CD4-positive, alpha-beta T cell treated with Interleukin-17A for 1 hour (primary cell): ENCODE measurements at places on chromosomes 12 and 14.

GRCh38 chr12:96061323-96061722, 25.9 kb upstream of the LTA4H start:
- no peak for DNase-seq

GRCh38 chr14:52348279-52348678, 34.2 kb downstream of the PTGER2 start:
- no peak for DNase-seq

DNA sequence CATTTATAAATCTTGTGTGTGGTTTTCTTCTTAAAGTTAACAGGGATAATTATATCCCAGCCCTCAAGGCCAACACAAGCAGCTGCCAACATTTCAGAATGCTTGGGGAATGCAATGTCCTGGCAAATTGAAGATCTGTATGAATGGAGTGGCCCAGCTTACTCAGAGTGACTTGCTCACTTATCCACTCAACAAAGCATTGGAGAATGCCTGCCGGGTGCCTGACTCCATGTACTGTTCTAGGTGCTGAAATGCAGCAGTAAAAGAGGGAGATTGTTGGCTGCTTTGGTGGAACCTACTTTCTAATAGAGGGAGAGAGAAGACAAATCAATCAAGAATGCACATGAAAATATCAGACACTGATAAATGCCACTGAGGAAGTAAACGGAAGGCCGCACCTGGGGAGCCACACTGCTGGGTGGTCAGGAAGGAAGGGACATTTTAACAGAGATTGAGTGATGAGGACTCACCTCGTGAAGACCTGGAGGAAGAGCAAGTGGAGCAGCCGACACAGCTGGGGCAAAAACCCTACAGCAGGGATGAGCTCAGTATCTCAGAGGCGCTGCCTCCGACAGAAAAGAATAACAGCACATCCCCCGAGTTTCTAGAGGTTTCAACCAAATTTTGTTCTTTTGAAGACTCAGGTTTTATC, 61.2 kb upstream of the VASH1 start:
- no peak for DNase-seq

- no peak for DNase-seq
These were observed 64.8 kb downstream of the GNS start for GRCh38 chr12:64694130-64695040.

GRCh38 chr12:47828976-47829482, 9.3 kb upstream of the HDAC7 start:
- DNase-seq: no peak

GRCh38 chr14:77059276-77059915, 30.9 kb upstream of the IRF2BPL start:
- DNase-seq: peak; percentile 47

GRCh38 chr12:92973614-92974013, 44.5 kb upstream of the EEA1 start:
- DNase-seq: no peak

- DNase-seq: peak; percentile 37
These were observed 5.9 kb downstream of the SEC23A start for GRCh38 chr14:39097159-39097558.

GRCh38 chr14:87810711-87811110, 182.3 kb downstream of the GALC start:
- no peak for DNase-seq

GRCh38 chr14:27371209-27371608, 773.4 kb upstream of the NOVA1 start:
- no peak for DNase-seq

DNA sequence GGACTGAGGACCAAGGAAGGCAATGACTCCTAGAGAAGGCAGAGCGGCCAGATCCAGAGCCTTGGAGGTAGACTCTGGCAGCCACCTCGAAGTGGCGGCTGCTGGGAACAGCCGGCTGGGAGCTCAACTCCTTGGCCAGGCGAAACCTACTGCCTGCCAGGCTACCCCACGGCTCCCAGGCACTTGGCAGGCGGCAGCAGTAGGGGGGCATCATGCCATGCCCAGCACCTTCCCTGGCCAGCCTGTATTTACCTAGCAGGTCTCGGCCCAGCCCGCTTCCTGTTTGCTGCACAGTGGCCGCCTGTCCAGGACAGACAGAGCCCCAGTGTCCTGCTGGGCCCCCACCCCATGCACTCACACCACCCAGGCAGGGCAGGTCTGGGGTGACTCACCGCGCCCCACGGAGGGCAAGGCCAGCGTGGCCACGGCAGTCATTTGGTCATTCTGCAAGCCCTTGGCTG, 10.2 kb downstream of the TRPV4 start:
- DNase-seq: no peak

GRCh38 chr12:24069532-24070395, 120.3 kb upstream of the SOX5 start:
- DNase-seq: no peak

GRCh38 chr12:12716151-12716792, 896 bp upstream of the CDKN1B start:
- DNase-seq: peak; percentile 49

DNA sequence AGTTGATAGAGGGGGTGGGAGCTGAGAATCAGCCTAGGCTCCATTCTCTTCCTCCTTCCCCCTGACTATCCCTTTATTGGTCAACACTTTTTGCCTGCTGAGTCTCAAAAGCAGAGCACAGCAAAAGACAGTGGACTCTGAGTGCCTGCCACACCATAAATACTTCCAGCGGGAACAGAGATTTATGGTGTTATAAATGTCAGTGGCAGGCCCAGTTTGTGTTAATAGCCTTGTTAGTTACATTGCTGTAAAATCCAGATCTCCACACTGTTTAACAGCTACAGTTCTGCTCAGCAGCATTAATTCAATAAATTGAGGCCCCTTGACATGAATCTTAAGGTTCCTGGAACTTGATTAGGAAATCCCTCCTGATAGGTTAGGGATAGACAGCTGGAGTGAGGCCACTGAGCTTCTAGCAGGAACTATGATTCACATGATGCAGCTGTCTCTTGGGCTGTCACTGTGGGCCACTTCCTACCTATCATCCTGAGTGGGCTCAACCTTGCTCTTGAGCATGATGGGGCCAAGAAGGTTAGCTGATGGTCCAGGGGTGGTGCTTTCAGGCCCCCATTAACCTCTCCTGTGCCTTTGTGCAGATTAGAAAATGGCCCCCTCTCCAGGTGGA, 295.2 kb upstream of the SRRM4 start:
- DNase-seq: no peak

DNA sequence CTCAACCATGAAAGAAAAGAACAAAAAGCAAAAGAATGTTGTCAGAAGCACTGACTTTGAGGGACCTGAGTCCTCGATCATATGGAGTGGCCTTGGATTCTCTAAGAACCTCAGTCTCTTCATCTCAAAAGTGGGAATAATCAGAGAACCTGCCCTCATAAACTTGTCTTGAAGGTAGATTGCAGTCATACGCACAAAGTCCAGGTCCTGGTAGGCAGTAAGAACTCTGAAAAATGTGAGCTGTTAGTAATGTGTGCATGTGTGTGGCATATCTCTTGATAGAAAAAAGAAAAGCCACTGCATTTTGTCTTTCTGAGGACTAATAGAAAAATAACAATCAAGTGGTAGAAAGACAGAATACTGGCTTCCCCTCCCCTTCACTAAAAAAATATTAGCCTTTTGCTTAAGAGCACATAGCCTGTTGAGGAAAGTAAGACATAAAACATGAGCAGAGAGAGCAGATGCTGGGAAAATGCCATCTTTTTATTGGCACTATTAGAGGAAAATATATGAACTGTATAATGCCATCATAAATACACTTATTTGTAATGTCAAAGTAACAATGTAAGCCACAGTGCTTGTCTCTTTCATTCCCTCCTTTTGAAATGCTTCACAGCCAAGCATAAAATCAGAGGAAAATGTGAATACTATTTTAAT, 205.1 kb upstream of the TBX3 start:
- no peak for DNase-seq

DNA sequence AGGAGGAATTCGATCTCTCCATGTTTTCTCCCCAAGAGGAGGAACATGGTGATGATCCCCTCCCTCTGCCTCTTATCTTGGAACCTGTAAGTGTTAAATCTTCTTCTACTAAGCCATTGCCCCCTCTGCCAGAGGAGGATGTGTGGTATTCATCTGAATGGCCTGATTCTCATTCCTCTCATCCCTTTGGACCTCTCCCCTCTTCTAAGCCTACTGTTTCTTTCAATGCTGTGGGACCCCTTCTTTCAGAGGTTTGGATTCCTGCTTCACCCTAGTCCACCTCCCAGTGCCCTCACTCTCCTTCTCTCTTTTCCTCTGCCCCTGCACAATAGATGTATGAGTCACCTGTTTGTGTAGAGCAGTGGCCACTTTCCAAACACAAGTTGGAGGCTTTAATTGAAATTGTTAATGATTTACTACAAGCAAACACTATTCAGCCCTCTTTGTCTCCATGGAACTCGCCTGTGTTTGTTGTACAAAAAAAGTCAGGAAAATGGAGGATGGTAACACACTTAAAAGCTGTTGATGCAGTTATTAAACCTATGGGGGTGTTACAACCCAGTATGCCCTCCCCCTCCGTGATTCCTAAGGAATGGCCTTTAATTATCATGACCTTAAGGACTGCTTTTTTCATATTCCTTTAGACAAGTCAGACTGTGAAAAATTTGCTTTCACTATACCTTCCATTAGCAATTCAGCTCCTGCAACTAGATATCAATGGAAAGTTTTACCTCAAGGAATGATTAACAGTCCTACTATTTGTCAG, 192.1 kb upstream of the ALG10B start:
- DNase-seq: no peak

DNA sequence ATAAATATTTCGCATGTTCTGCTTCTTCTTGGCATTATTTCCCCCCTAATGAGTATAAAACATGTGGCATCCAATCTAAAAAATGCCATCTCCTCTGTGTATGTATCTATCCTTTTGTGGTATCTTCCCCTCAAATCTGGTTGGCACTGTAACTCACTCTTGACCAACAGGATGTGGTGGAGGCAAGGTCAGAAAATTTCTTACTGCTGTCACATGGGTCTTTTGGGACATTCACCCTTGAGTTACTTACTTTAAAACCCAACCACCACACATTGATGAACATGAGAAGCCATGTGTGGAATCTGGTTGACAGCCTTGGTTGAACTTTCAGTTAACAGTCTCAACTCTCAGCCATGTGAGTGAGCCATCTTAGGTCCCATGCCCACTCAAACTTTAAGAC, 516.9 kb downstream of the SLC16A7 start:
- no peak for DNase-seq

DNA sequence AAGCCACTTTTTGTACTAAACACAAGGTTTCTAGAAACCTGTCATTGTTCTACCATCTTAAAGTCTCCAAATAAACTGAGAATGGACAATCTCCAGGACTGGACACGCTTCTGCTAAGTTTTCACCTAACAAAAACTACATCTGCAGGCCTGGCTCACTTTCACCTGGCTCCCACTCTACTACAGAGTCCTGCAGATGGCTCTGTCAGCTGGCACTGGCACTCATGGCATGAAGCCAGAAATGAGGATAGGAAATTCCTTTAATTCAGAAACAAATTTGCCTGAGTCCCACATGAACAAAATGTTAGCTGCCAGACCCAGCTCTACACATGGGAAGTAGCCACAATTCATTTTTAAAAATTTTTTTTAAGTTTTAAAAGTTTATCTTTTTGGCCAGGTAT, 42.1 kb downstream of the STXBP6 start:
- no peak for DNase-seq

GRCh38 chr12:33813536-33813935, 208.8 kb upstream of the ALG10 start:
- no peak for DNase-seq

DNA sequence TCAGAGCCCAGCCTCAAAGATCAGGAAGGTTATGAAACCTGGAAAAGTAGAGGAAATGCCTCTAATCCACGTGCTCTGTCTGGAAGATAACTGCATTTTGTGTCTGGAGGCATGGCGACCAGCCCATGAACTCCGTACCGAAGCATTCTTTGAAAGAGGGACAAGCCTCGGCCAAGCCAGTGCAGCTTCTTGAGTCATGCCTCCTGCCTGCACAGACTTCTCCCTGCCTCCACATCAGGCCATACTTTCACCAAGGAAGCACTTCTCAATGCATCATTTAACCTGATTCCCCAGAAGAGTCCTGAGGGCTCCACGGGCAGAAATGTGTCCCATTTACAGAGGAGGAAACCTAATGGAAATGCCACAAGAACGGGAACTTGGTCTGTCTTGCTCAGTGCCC, 3.4 kb downstream of the ACTN1 start:
- DNase-seq: no peak

DNA sequence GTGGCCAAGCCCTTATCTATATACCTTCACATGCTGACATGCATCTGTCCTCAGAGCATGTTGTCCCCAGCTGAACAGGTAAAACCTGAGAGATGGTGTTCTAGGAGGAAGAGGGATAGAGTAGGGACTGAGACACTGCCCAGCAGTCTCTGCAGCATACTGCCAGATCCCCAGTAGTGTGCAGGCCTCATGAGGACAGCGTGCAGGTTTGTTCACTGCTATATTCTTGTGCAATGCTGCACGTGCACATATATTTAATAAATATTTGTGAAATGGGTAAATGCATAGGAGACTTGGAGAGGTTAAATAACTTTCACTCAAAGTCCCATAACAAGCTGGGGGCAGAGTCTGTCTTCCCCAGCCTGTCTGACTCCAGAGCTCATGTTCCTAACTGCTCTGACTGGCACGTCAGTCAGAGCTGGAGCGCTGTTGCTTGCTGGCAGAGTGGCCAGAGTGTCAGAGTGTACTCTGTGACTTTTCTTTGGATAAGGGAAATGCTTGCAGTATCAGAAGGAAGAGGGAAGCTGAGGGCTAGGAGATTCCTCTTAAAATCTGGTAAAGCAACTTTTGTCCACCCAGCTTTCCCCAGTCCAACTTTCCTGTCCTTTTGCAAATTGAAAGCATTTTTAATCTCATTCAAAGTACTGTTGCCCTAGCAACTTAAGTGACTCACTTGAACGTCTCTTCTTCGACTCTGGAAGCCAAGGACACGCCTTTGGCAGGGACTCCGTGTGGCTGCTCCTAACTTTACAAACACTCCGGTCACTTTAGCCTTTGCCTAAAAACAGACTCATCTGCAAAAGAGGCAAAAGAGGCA, 14.9 kb upstream of the POLR3B start:
- DNase-seq: no peak

DNA sequence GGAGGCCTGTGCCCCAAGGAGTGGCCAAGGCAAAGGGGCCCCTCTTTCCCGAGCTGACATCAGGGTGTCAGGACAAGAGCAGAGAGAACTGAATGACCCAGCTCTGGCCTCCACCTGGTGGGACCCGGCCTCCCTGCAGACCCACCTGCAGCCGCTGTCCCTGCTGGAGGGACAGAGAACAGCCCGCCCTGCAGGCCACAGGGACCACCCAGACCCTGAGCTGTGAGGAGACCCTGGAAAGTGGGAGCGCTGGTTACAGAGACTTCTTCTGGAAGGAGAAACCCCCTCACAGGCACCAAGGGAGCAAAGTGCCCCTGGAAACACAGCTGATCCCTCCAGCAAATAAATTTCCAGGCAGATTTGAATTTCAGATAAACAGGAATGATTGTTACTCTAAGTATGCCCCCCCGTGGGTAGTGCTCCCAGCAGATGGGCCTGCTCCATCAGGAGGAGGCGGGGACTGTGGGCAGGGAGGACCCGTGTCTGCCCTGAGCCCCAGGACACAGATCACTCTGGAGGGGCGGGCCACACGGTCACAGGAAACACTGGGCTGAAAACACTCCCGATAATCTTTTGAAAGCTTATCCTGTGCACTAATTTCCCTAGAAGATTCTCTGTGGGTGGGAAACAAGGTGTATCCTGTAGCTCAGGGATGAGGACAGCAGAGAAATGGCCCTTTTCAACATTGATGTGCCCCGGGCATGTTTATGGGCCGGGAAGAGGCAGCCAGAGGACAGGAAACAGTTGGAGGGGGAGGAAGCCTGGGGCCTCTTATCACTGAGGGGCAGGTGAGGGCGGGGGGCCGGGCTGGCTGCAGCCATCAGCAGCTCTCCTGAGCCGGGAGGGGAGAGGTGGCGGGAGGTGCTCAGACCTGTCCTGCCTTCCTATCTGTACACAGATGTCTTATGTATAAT, 276.0 kb downstream of the ADGRD1 start:
- DNase-seq: no peak

- DNase-seq: no peak
These were observed 63.5 kb upstream of the C14orf180 start for GRCh38 chr14:104515811-104516780.
